ENCODE measurements at places on chromosomes 1 and 21.

GRCh38 chr21:27645285-27645684, 678.4 kb upstream of the ADAMTS5 start:
- no peak for DNase-seq

- DNase-seq, result no peak
These were observed 141.0 kb downstream of the TNFSF18 start for GRCh38 chr1:172909606-172910326.

- no peak for DNase-seq
These were observed 129.2 kb downstream of the HHIPL2 start for GRCh38 chr1:222418654-222419053.

- no peak for DNase-seq
These were observed at the start of gene CCDC18 for GRCh38 chr1:93180723-93181613. Gene CCDC18, plus strand, starts transcription at chr1:93180724. Its CDS starts 2,638 bp downstream, at chr1:93183362.

- no peak for DNase-seq
These were observed 29.6 kb upstream of the FMO1 start for GRCh38 chr1:171218661-171219060.

DNA sequence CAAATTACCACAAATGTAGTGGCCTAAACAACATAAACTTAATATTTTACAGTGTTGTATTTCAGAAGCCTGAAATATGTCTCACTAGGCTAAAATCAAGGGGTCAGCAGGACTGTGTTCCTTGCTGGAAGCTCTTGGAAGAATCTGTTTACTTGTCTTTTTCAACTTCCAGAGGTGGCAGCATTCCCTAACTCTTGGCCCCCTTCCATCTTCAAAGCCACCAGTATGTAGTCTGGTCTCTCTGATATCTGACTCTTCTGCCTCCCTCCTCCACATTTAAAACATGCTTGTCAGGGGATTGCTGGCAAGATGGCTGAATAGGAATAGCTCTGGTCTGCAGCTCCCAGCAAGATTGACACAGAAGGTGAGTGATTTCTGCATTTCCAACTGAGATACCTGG, 567.5 kb downstream of the PLA2G4A start:
- no peak for DNase-seq
